ENCODE measurements at places on chromosomes 16 and 17. TPM values are rescaled to one million over a fixed set of nuclear protein-coding genes. Genes with fewer than 3 reads are reported as not detected.

The MYH1 gene
- not detected for total RNA-seq

DNA sequence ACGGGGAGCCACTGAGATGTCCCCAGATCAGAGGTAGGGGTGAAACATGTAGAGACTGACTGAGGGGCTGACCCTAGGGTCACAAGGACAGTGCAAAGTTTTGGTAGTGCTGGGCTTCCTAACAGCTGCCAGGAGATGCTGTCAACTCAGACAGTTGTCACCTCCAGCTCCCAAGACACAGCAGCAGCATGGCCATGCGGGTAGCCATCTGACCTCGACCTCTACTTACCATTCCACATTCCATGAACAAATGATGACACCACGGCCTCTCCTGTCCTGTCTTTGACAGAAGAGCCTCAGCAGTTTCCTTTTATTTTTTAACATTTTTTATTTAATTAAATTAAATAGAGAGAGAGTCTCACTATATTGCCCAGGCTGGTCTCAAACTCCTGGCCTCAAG lies 65.3 kb upstream of the NFAT5 start:
- H3K4me1 ChIP-seq, result peaks cover 27% of the 10 kb centered on the region
- H3K4me3 ChIP-seq, result no peak overlapping the region
- no peaks in the 10 kb centered on the region for H3K36me3 ChIP-seq
- no peaks in the 10 kb centered on the region for H3K27me3 ChIP-seq

DNA sequence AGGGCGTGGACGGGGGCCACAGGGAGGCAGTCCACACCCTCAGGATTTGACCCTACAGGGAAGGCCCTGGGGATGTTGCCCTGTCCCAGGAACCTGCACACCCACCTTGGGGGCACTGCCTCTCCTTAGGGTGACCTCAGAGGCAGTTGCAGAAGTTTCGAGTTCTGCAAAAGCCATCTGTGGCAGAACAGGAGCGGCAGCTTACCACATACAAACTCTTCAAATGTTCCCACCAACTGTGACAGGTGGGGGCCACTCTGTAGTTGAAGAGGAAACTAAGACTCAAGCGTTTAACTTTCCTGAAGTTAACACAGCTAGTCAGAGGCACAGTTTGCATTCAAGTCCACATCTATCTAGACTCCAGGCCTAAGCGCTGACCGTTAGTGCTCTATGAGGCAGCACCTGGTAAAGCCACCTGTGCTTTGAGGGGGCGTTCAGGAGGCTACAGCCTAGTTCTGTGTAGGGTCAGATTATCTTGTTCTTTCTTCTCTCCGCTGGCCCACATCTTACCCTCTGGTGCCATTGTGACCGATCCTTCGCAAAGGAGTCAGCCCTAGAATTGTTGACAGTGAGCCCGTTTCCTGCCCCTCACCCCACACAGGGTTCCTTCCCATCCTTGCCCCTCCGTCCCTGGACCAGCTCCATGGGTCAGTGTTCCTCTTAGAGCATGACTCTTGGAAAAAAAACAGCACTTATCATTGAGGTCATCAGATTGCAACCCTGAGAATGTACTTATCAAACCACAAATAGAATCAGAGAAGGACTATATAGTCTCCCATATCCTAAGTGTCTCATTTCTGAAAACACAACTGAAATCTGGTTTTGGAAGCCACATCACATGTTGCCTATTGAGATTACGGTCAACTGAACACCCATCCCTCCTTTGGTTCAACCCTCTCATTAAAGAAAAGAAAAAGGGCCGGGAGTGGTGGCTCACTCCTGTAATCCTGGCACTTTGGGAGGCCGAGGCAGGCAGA lies 45.4 kb downstream of the CDH1 start:
- H3K36me3 ChIP-seq, result peaks cover 1% of the 10 kb centered on the region
- peak overlapping the region; percentile 71 for H3K4me3 ChIP-seq
- peak; percentile 28 for DNase-seq
- H3K27ac ChIP-seq, result no peak overlapping the region
- peaks cover 39% of the 10 kb centered on the region for H3K4me1 ChIP-seq

DNA sequence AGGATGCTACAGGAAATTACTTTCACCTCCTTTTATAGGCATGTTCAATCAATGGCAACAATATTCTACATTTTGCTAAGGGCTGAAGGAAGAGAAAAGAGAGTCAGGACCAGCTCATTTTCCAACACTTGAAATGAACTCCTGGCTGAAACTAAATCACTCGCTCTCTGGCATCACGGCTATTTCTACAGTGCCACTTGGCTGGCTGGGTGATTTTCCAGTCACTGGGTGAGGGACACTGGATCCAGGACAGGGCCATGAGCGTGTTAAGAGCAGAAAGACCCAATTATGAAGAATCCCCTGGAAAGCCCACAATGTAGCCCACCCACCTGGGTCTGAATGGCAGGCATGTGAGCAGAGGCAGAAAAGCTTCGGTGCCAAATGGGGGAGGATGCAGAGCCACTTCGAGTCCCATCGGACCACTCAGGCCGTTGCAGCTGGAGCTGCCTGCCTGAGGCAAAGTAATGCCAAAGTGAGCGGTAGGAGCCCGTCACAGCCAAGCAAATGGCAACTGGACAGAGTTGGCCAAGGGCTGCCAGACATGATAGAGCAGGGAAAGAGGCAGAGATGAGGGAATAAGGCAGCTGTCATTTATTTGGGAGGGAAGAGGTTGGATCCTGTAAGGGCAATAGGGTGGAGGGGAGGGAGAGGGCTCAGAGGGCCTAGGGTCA lies 246.2 kb downstream of the STX8 start:
- no peaks in the 10 kb centered on the region for H3K27me3 ChIP-seq
- no peak overlapping the region for H3K27ac ChIP-seq
- H3K36me3 ChIP-seq, result peaks cover 4% of the 10 kb centered on the region
- DNase-seq, result no peak
- no peak overlapping the region for H3K4me3 ChIP-seq
- H3K4me1 ChIP-seq, result no peaks in the 10 kb centered on the region

The OR1A1 gene
- not detected for total RNA-seq

DNA sequence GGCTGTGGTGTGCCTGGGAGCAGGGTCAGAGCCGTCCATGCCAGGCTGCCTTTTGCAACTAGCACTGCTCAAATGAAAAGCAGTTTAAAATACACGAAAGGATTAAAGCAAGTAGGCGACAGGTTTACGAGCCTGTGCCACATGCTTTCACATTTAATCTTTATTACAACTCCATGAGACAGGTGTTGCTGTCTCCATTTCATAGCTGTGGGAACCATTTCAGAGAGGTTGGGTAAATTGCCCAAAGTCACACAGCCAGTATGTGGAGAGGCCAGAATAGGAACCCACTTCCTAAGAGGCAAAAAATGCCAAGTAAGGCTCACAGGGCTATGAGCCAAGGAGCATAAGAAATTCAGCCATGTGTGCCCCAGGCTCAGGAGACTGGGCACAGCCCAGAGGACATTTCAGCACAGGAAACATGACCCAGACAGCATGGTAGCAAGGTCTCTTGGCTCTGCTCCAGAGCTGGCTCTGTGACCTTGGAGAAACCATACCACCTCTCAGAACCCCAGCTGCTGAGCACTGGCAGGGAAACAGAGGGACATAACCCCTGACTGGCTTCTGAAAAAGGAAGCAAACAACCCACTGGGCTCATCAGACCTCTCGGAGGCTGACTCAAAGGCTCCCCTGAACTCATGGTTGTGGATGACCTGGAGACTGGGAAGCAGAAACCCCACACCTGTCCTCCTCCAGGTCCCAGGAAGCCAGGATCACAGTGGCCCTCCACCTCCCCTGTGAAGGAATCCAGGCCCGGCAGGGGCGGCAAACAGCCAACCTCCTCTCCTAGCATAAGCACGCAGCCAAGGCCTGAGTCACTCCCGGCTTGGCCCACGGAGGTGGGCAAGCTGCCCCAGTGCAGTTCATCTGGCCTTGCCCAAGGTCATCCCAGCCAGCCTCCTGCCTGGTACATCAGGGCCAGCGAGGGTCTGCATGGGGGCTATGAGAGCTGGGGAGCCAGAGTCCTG lies 40.3 kb upstream of the MRPS23 start:
- no peaks in the 10 kb centered on the region for H3K4me1 ChIP-seq
- no peak overlapping the region for H3K27ac ChIP-seq
- H3K36me3 ChIP-seq, result no peaks in the 10 kb centered on the region
- peaks cover 6% of the 10 kb centered on the region for H3K27me3 ChIP-seq
- H3K4me3 ChIP-seq, result no peak overlapping the region

GRCh38 chr17:28875848-28876550 lies 21.2 kb downstream of the ERAL1 start:
- H3K4me1 ChIP-seq, result peaks cover 67% of the 10 kb centered on the region
- peak overlapping the region; percentile 27 for H3K4me3 ChIP-seq
- peak overlapping the region; percentile 30 for H3K27ac ChIP-seq
- H3K36me3 ChIP-seq, result peaks cover 14% of the 10 kb centered on the region
- DNase-seq, result peak; percentile 33
- no peaks in the 10 kb centered on the region for H3K27me3 ChIP-seq

- peaks cover 32% of the 10 kb centered on the region for H3K27me3 ChIP-seq
- peaks cover 18% of the 10 kb centered on the region for H3K4me1 ChIP-seq
- H3K4me3 ChIP-seq, result peak overlapping the region; percentile 82
- H3K36me3 ChIP-seq, result no peaks in the 10 kb centered on the region
Measured at GRCh38 chr17:81033535-81034167, 1.3 kb upstream of the BAIAP2 start.

GRCh38 chr17:32590974-32591373 lies 104.2 kb downstream of the CDK5R1 start:
- DNase-seq, result no peak
- no peak overlapping the region for H3K4me3 ChIP-seq
- no peak overlapping the region for H3K27ac ChIP-seq
- H3K36me3 ChIP-seq, result no peaks in the 10 kb centered on the region

The ZNF48 gene
- 13.1 TPM for total RNA-seq
